GM23248 (cell line): ENCODE measurements at places on chromosomes 13 and 19. TPM values are rescaled to one million over a fixed set of nuclear protein-coding genes. Genes with fewer than 3 reads are reported as not detected.

Gene WDR87
- polyA plus RNA-seq = not detected in 2 replicates

Gene SPRY2
- polyA plus RNA-seq = 11.8 and 12.5 TPM in 2 replicates

Gene CLC
- not detected in 2 replicates for polyA plus RNA-seq

Gene SETDB2
- polyA plus RNA-seq = 5.1 and 5.7 TPM in 2 replicates

Gene OR7D2
- polyA plus RNA-seq = not detected in 2 replicates

Gene VAV1
- not detected in 2 replicates for polyA plus RNA-seq

Gene SNRPA
- 50.1 and 58.5 TPM in 2 replicates for polyA plus RNA-seq

Gene DAND5
- not detected in 2 replicates for polyA plus RNA-seq

Gene FCER2
- 0.33 TPM in 1 of 2 replicates, not detected in the other for polyA plus RNA-seq

Gene SIAH3
- not detected in 2 replicates for polyA plus RNA-seq

Gene MRPL57
- 42.8 and 43.4 TPM in 2 replicates for polyA plus RNA-seq
